Activated naive CD4-positive, alpha-beta T cell (primary cell): ENCODE measurements at places on chromosomes 3 and 15.

GRCh38 chr15:91954292-91954691 lies 100.8 kb downstream of the SLCO3A1 start:
- DNase-seq, result no peak

- DNase-seq, result no peak
Measured at GRCh38 chr3:143302638-143303171, 183.1 kb downstream of the CHST2 start.

DNA sequence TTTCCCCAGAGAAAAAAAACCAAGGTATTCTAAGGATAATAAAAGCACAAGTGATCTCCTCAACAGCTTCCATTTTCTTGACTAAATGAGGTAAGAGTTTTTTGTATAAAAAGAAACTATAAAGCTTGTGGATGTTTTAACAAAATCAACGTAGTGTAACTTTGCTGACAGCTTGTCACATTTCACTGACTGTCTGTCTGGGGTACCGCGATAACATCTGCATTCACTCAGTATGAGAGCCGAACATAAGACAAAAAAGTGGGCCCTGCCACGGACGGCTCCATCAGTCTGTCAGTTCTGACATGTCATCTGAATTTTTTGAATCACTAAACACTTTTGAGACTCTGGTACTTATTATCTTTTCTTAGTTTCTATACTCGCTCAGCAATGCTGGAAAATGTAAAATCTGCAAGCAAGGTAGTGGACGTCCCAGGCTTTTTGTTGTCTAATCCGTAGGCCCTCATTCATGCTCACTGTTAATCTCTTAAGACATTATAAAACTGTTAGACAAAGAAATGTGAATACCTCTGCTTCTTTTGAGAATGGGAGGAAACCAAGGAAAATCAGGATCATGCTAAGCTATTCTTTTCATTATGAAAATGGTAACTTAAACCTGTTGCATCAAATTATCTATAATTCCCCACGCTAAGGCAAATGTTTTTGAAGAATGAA lies 307.1 kb downstream of the MECOM start:
- DNase-seq, result no peak

GRCh38 chr15:67095912-67096311 lies 30.5 kb downstream of the SMAD3 start:
- no peak for DNase-seq

GRCh38 chr3:66555214-66555844 lies 54.5 kb upstream of the LRIG1 start:
- DNase-seq, result no peak

GRCh38 chr15:68195336-68196112 lies 9.6 kb downstream of the CALML4 start:
- no peak for DNase-seq

- no peak for DNase-seq
Measured at GRCh38 chr15:66675446-66675845, 26.6 kb upstream of the SMAD6 start.

DNA sequence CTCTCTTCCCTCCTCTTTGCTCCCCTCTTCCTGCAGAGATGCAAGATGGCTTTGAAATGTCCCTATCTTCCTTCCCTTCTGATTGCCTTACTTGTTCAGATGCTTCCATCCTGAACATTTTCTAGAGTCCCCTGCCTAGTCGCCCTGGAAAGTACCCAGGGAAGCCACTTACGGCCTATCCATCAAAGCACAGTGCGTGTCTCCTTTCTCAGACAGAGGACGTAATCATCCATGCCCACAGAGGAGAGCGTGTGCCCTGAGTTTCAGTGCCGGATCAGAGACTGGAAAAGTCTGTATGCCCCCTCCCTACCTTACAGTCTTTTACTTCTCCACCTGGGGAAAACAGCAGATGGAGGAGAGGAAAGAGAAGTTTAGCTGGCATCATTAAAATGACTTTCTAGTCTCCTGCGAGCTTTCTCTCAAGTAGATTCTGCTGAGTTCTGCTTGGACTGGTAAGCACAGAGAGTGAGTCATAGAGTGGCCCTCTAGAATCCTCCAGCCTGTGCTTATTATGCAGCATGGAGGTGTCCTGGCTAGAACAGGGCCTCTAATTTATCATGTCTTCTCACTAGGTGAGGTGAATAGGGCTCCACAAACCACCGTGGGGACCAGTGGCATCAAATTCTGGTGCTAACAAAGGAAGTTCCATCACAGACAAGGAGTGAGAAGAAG lies 114.6 kb downstream of the SLCO3A1 start:
- no peak for DNase-seq

DNA sequence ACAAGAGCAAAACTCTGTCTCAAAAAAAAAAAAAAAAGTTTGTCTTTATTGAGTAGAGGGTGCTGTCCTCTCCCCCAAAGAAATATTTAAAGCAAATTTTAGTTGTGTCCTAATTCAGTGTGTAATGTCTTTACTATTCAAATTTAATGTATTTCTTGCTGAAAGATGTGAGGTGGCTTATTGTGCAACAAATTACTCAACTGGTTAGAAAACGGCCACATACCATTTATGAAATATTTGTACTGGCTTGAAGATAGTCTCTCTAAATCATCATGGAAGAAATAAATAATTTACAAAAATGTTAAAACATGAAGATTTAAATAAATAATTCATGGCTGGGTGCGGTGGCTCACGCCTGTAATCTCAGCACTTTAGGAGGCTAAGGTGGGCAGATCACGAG lies 63.0 kb downstream of the SLTM start:
- no peak for DNase-seq

GRCh38 chr3:66095295-66096001 lies 56.7 kb upstream of the MAGI1 start:
- no peak for DNase-seq
